Astrocyte of the cerebellum (primary cell): ENCODE measurements at places on chromosomes 2 and 18.

- no peak for DNase-seq
Measured at GRCh38 chr18:34867520-34867919, 157.4 kb downstream of the DTNA start.

DNA sequence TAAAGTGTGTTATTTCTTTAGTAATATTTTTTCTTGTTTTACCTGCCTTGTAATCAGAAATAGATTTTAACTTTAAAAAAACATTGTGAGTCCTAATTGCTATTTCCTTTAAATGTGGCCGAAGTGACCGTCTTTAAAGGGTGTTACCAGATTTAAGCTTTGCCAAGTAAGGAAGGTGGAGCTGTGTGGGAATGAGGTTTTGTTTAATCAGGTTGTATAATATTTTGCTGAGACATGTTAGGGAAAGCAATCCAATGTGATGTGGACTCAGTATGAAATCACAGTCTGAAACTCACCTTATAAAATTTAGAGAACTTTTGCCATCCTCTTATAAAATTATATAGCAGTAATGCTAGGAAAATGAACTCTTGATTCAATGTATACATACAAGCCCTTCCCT lies 32.9 kb upstream of the ITPRID2 start:
- DNase-seq: no peak

- DNase-seq: peak; percentile 52
Measured at GRCh38 chr2:45024600-45025291, 15.5 kb upstream of the SIX2 start.

- peak; percentile 86 for DNase-seq
Measured at GRCh38 chr2:172655091-172655837, 80.4 kb upstream of the RAPGEF4 start.

GRCh38 chr18:75208155-75208835 lies 644 bp downstream of the PTGR3 start:
- DNase-seq: no peak

GRCh38 chr2:189545418-189545817 lies 35.2 kb downstream of the SLC40A1 start:
- no peak for DNase-seq

DNA sequence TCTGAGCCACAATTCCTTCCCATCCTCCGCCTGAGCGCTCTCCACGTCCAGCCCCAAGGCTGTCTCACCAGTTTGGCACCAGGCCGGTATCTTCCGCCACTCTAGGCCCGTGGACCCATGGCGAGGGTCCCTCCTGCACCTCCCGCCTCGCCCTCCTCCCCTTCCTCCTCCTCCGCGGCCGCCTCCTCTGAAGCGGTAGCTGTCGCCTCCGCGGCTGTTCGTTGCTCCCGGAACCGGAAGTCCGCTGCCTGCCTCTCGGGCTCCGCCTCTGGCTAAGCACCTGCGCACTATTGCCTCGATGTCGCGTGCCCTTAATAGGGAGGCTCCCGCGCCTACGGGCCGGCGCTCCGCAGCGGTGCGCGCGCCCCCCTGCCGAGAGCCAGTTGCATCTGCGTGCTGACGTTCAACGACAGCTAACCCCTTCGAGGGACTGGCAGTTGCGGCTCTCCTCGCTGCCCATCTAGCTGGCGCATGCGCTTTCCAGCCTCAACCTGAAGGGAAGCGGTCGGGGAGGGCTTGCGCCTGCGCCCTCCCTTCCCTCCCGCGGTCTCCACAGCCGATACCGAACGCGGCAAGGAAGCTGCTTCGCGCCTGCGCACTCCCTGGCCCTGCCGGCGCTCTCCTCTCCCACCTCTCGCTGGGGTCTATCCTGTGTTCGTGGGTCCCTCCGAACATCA lies at the start of gene MBD1:
TSS of gene MBD1 (minus strand) at position 229 of the 677 bp plus-strand sequence. CDS start 1,531 bp downstream, outside the sequence.
- peak; percentile 97 for DNase-seq

DNA sequence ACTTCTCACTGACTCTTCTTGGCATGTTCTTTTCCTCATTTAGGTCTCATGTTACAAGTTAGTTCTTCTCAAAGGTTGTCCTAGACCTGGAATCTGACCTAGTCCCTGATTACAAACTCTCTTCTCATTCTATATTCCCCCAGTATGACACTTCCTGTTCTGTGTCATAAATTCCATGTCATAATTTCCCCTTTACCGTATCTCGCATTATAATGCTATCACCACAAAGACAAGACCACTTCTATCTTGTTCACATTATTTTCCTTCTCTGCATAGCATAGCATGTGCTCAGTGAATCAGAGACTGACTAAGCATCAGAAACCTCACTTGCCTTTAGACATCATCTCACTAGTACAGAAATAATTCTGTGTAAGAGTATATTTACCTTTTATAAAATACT lies 63.6 kb upstream of the CAVIN2 start:
- peak; percentile 32 for DNase-seq

DNA sequence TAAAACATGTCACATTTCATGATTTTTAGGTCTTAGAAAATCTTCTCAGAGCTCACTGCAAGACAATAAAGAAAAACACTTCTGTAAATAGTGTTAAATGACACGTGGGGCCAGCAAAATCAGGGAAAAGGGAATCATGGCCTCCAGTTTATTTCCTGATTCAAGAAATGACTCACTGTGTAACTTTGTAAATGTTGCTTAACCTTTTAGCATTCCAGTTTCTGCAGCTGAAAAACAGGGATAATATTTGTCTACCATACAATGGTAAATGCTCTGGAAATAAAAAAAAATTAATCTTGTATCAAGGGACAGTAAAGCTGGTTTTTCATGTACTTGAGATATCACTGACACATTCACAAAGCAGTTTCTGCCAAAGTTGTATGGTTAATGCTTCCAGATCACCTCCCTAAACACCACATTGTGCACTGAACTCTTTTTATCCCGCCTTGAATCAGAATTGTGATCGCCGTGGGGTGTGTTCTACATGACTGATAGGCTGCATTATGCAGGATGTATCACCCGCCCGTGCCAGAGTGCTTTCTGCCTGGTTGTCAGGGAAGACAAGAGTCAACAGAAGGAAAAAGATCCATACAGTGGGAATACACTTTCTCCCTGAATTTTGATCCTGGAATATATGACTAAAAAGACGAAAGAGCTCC lies 238.8 kb downstream of the IKZF2 start:
- DNase-seq: no peak

DNA sequence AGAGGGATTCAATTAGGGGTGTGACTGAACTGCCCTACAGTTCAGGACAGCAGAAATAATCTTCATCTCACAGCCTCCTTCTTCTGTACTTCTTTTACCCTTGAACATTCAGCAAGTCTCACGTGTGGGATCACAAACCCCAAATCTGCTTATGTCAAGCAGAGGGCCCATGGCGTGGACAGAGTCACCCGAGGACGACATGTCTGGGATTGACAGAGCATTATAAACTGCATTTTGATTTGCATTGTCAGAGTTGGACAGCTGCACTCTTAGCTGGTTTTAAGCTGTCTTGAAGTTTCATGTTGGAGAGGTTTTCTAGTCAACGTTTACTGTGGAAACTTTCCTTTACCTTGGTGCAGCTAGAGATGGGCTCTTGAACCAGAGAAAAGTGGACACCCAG lies 26.4 kb downstream of the MGAT5 start:
- DNase-seq: no peak

DNA sequence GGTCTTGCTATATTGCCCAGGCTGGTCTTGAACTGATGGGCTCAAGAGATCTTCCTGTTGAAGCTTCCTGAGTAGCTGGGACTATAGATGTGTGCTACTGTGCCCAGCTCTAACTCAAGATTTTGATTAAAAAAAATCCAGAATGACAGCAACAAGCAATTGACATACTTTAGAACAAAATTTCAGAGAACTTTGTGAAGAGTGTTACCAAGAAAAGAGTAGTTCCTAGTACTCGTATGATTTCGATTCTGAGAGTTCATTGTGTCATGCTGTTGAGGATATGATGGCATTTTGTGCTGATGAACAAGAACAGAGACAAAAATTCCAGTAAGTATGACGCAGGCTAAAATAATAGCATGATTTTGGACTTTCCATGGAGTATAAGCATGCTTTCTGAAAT lies 90.2 kb upstream of the TWSG1 start:
- DNase-seq: no peak

DNA sequence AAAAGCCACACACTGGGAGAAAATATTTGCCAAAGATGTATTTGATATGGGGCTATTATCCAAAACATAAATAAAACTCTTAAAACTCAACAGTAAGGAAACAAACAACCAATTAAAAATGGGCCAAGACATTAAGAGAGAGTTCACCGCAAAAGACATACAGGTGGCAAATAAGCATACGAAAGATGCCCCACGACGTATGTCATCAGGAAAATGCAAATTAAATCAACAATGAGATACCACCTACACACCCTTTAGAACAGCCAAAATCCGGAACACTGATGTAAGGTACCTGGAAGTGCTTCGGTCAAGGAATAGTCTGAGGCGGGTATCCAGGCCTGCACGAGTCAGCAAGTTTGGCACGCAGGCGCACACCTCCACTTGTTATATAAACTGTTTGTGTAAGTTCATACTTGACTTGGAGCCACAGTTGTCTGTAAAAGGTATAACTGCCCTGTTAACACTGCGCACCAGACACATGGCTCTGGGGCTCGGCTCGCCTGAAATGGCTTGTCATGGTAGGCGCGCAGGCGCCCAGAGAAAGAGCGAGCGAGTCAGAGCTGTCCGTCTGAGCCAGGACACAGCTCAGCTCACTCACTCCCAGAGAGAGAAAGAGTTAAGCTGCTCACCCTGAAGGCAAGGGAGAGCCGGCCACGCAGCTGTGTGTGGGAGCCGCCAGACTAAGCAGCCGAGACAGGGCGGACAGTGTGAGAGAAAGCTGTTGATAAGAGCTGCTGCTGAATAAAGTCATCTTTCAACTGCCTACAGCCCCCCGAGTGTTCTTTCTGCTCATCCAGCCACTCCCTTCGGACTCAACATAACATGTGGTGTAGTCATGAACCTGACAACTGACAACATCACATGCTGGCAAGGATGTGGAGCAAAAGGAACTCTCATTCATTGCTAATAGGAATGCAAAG lies 87.3 kb downstream of the HNRNPLL start:
- DNase-seq: no peak

GRCh38 chr2:237287872-237288271 lies 126.1 kb downstream of the COL6A3 start:
- no peak for DNase-seq

- DNase-seq: no peak
Measured at GRCh38 chr2:108355906-108356734, 21.6 kb upstream of the SULT1C4 start.

DNA sequence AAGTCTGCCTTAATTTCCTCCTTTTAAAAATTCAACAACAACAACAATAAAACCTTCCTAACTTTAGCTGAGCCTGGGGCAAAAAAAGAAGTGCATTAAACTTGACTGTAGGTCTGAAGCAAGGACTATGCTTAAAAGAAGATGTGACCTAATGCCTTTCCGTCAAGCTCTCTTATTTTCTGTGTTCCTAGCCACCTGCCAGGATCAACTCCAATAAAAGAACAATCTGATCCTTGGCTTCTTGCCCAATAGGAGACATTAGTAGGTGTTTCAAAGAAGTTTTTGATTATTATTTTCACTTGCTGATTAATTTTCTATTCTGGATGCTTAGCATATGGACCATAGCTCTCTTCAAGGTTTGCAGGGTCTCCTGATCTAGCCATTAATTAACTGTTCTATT lies 237.5 kb downstream of the STK39 start:
- no peak for DNase-seq

DNA sequence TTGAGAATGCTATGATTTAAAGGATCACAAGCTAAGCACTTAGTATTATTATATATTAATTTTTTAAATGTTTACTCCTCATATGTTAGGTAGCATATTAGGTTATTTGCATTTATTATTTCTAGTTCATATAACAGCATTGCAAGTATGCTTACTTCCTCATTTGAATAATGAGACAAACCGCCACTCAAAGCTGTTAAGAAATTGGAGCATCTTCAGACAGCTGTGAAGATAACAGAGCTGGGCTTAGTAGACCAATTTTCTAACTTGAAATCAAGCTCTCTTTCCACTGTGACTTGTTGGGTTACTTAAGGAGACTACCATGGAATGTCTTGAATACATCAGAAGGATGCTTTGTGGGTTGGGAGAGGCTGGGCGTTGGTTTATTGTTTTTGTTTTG lies 139.3 kb downstream of the ASXL3 start:
- DNase-seq: no peak

- DNase-seq: no peak
Measured at GRCh38 chr2:88667219-88667618, 24.3 kb upstream of the RPIA start.

DNA sequence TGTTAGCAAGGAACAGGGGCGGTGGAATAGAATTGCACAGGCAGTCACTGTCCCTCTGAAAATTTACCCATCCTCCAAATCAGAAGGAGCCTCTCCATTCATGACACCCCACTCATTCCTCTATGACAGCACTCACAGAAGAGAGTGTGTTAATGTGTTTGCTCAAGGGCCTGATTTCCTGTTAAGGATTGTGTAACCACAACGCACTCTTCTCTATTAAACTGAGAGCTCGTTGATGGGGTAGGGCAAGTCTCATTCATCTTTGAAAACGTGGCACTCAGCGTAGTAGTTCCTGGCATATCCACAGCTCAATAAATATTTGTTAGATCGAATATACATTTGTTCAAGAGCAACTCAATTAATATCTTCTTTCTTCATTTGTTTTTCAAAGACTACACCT lies 106.4 kb downstream of the VAPA start:
- no peak for DNase-seq

DNA sequence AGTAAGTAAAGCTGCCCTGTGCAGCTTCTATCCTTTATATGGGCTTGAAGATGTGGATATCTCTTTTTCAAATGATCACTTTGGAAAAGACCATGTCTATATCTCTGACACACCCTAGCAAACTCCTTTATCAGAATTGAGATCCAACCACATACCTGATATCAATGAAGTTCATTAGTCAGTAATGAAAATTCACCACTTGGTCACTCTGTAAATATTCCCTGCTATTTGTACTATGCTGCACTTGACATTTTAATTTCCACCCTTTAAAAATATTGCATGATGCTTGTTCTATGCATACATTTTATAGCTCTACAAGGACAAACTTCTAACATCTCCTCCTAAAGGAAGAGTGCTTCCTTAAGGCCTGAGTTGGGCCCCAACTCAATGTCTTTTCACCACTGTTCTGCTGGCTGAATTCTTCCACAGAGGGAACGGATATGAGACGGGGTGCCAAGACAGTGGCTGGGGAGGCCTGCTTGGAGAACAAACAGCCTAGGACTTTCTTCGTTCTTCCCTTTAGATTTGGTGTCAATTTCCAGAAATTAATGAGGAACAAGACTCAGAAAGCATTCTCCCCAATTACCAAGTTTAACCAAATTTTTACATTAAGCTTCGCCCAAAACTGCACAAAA lies at the start of gene GKN2:
TSS of gene GKN2 (minus strand) at position 7 of the 635 bp plus-strand sequence. CDS start 32 bp downstream, outside the sequence.
- DNase-seq: no peak

GRCh38 chr2:99615247-99615771 lies 125.5 kb upstream of the REV1 start:
- no peak for DNase-seq

DNA sequence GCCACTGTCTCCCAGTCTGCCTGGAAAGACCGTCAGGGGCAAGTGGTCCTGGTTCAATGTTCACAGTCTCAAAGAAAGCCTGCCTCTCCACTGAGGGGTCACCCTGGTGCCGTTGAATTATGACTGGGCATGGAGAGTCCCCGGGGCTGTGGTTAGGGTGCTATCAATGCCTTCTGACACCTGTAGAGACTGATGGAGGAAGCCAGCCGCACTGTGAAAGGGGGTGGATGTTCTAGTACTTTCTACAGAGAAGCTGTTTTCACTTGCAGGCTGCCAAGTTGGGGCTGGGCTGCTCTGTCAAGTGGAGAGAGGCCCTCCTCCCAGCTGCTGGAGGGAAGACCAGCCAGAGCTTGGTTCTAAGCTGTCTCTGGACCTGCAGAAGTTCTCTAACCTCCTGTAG lies 80.5 kb downstream of the BCL2L11 start:
- DNase-seq: no peak

GRCh38 chr2:96869822-96870625 lies at the start of gene SEMA4C:
SEMA4C (minus strand) TSS chr2:96870080; CDS start chr2:96867886, 2,194 bp downstream.
- DNase-seq: no peak

- no peak for DNase-seq
Measured at GRCh38 chr18:79641722-79642497, 37.7 kb upstream of the CTDP1 start.
